ENCODE measurements at places on chromosomes 6 and 20. TPM values are rescaled to one million over a fixed set of nuclear protein-coding genes. Genes with fewer than 3 reads are reported as not detected.

- peak; percentile 57 for DNase-seq
Observed at GRCh38 chr20:63538204-63539091, 1.3 kb upstream of the PTK6 start.

- DNase-seq = no peak
Observed at GRCh38 chr20:37228656-37229055, 33.0 kb downstream of the GHRH start.

GRCh38 chr6:75418233-75418632 lies 75.4 kb downstream of the FILIP1 start:
- no peak for DNase-seq

- no peak for DNase-seq
Observed at GRCh38 chr20:38776363-38776762, 28.1 kb downstream of the ACTR5 start.

GRCh38 chr20:50895111-50895830 lies 36.0 kb downstream of the ADNP start:
- DNase-seq = peak; percentile 49

- no peak for DNase-seq
Observed at GRCh38 chr6:97864826-97865225, 581.8 kb upstream of the MMS22L start.

The KHDC1 gene
- polyA plus RNA-seq = 7.3 TPM

The RIPOR2 gene
- 11.8 TPM for polyA plus RNA-seq

The GLP1R gene
- not detected for polyA plus RNA-seq

The LINC00237 gene
- polyA plus RNA-seq = not detected

The IYD gene
- polyA plus RNA-seq = 8.8 TPM

The SLX4IP gene
- 2.9 TPM for polyA plus RNA-seq

The SAMD3 gene
- 0.13 TPM for polyA plus RNA-seq
